ENCODE measurements at places on chromosomes 1 and 21.

- no peak for DNase-seq
These were observed 1321.2 kb downstream of the NCAM2 start for GRCh38 chr21:22319435-22319834.

GRCh38 chr1:17586172-17586964 is 46.9 kb downstream of the ARHGEF10L start:
- no peak for DNase-seq

DNA sequence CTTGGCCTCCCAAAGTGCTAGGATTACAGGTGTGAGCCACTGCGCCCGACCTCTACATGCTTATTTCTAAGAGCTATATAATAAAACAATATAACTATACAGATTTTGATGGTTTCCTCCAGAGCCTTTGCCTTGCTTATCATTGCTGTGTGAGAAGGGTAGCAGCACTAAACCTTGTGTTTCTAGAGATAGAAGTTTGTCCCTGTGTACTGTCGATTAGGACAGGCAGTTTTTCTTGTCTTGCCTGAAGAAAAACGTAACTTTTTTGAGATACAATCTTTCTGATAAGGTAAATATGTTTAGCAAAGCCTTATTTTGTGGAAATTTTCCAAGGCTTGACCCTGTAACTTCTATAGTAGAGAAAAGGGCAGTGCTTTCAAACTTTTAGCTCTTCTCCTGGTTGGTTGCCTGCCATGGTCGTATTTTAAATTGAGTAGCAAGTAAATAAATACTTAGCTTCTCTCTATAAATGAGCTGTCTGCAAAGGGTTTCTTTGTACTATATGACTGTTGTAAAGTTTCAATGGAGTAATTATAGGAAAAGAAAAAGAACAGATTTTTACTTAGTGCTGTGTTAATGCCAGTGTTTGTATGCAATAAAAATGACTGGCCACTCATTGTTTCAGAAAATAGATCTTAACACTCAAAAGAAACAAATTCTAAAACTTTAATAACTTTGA is 86.4 kb upstream of the CACYBP start:
- DNase-seq, result no peak

DNA sequence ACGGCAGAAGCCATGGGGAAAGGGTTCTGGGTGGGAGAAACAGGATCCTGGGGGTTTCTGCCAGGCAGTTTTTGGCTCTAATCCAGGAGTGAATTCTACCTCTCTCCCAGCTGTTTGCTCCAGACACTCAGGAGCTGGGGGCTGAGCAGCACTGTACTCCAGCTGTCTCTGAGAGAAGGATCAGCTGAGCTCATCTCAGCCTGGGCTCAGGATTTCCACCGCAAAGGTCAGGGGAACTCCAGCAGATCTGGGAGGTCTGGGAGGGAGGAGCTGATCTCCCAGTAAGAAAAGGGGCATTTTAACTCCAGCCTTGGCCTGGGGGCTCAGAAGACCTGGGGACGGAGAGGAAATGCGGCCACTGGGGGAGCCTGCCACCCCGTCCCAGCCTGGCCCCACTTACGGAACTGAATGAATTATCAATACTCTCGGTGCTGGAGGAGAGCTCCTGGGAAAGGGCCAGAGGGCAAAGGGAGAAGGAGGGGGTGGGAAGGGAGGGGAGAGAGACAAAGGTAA is 17.3 kb downstream of the PI4KB start:
- no peak for DNase-seq

- DNase-seq, result no peak
These were observed 264.2 kb downstream of the USP25 start for GRCh38 chr21:15993951-15994350.

- DNase-seq, result no peak
These were observed 174.7 kb upstream of the PKN2 start for GRCh38 chr1:88509379-88509778.

DNA sequence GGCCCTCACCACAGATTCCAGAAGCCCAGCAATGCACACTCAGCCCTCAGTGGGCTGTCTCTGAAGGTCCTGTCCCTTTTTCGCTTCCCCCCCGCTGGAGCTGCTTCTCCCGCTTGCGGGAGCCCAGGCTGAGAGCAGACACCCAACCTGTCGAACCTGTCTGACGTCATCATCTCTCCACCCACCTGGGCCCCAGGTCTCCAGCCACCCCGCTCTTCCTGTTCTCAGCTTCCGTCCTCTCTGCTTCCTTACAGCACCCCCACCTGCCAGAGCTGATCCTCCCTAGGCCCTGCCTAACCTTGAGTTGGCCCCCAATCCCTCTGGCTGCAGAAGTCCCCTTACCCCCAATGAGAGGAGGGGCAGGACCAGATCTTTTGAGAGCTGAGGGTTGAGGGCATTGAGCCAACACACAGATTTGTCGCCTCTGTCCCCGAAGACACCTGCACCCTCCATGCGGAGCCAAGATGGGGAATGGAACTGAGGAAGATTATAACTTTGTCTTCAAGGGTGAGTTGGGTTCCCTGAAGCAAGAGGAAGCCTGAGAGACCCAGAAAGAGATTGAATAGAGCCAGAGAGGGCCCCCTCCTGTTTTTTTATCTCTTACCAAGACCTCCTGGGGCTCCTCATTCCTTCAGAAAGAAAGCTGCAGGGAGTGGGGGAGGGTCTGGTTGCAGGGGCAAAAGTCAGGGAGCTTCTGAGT is at the start of gene RAB25:
RAB25 (plus strand) TSS at position 224 of the 700 bp plus-strand sequence; CDS start at position 465, 241 bp downstream.
- DNase-seq, result peak; percentile 78

DNA sequence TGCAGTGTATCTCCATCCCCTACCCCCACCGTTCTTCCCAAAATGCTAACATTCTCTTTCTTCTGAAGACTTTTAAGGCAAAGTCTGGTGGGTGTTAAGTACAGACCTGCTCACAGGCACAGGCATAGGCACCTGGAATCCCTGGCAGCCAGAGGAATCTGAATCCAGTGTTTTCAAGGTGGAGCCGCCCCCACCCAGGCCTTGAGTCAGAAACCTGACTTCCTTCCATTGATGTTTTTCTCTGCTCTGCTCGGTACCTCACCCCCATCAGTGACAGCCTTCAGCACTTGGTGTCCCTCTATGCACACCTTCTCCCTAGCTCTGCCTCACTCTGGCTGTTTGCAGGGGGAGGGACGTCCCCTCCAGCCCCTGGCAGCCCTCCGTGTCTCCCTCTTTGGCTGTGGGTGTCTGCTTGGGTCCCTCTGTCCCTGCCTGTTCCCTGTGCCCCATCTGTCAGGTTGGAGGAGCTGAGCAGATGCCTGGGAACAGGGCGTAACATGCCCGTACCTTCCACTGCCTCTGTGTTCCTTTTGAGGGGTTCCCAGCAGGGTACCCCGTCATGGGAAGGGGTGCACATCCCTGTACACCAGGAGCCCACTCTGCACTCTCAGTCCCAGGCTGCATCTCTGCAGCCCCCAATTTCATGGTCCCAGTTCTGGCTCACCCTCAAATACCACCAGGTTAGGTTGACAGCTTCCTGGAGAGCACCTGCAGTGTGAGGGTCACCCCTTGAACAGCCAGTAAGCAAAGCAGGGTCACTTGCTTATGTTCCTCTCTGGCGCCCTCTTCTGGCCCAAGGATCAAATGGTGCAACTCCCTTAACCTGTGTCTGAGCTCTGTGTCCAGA is 6.7 kb downstream of the NCDN start:
- peak; percentile 79 for DNase-seq

DNA sequence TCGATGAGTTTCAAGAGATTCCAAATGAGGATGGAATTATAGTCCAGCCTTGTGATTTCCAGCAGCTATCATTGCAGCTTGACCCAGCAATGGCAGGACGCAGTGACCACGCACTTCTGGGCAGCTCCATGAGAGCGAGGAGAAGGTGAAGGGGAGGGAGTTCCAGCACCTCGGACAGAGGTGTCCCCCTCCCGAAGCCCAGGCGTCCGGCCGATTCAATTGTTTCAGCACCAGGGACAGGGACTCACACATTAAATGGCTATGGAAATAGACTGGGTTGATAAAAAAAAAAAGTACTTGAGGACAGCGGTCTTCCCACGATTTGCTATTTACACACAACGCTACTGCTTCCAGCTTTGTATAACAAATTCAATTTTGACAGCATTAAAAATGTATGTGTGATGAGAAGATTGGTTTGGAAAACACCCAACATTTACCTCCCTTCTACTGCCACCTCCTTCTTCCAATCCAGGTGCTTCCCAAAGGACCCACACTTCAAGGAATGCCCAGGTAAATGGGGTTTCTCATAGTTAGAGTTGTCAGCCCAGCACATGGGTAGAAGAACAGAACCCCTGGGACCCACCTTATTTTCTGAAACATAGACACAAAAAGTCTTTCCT is 71.8 kb downstream of the DISP3 start:
- peak; percentile 75 for DNase-seq

DNA sequence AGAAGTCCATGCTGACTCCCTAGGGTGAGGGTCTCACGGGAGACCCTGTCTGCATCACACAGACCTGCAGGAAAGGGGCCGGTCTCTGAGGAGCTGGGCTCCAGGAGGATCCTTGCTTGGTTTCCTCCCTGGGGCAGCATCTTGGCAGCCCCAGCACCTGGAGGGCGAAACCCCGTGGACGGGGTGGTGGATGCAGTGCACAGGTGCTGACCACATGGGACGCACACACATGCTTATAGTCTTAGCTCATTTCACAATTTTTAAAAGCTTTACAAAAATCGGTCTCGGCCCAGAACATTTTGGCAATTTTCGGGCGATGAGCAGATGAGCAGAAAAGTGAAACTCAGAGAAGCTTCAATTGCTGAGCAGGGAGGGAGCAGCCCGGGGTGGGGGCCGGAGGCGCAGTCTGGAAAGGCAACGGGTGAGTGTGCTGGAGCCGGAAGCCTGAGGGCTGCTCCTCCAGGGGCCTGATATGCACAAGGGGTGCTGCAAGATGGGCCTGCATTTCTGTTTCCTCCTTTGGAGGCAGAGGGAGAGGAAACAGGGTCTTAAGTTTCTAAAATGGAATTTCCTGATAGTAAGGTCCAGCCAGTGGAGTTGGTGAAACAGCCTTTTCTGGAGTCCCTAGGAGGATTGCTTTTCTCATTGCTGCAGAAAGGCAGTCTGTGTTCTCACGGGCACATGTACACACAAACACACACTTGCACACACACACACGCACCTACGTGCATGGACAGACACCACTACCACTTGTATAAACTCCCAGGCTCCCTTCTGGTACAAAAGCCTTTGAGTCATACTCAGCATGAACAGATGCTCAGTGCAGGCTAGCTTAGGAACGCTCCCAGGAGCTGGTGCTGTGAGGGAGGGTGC is 60.6 kb downstream of the SCCPDH start:
- no peak for DNase-seq

GRCh38 chr1:78090472-78091133 is 44.8 kb downstream of the GIPC2 start:
- DNase-seq, result no peak

DNA sequence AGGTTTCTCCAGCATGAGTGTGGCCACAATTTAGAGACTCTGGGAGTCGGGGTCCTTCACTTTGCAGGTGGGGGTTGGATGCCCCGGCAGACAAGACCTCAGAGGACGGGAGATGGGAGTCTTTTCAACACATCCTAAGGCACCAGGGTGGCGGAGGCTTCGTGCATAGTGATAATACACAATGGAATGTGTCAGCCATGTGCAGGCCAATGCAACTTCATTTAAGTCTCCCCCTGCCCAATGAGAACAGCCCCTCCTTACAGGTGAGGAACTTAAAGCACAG is 75.9 kb upstream of the IFFO2 start:
- DNase-seq, result no peak

DNA sequence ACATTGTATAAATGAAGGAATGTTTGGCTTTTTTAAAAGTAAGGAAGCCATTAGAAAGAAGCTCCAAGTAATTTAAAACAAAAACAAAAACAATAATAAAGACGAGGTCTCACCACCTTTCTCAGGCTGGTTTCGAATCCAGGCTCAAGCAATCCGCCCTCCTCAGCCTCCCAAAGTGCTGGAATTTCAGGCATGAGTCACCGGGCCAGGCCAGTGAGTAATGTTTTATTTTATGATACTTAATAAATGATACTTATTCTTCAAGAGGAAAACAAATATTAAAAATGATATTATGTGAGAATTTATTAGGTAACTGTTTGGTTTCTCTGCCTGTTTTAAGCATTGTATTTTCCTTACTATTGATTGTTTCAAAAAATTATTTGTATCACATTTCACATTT is 201.4 kb upstream of the BRINP3 start:
- no peak for DNase-seq

- DNase-seq, result peak; percentile 68
These were observed 28.5 kb upstream of the EPS8L3 start for GRCh38 chr1:109792056-109792831.

- no peak for DNase-seq
These were observed 132.7 kb downstream of the ACTL8 start for GRCh38 chr1:17887661-17888371.

- DNase-seq, result no peak
These were observed 7.9 kb upstream of the GUCA2B start for GRCh38 chr1:42145389-42145716.

- DNase-seq, result no peak
These were observed 487.6 kb upstream of the CAMK1G start for GRCh38 chr1:209095627-209096595.

DNA sequence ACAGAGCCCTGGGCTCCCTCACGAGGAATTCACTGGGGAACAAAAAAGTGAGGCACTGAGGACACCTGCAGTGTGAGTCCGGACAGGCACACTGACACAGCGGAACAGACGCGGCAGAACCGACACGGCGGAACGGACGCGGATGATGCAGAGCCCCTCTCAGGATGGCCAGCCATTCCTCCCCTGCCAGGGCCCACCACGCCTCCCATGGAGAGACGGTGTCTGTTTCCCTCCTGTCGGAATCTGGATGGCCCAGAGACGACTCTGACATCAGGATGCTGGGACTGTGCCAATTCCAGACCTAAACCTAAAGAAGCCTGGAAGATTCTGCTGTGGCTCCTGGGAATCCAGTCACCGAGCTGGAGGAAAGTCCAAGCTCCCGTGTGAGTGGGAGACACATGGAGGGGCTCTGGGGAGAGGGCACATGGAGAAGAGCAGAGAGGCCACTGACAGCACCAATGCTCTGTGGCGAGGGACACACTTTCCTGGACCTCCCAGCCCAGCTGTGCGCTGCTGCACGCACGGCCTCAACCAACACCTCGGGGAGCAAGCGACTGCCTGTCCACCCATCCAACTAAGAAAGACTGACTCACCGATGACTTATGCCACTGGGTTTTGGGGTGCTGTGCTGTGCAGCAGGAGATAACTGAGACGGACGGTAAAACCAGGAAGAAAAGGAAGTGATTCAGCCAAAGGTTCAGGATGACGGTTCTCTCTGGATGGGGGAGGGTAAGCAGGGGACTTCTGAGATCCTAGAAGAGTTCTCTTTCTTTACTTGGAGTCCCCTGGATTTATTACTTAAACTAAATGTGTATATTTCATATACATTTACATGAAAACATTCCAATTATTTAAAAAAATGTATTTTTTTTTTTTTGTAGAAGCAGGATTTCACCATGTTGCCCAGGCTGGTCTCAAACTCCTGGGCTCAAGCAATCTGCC is 23.3 kb downstream of the ZBTB17 start:
- no peak for DNase-seq

DNA sequence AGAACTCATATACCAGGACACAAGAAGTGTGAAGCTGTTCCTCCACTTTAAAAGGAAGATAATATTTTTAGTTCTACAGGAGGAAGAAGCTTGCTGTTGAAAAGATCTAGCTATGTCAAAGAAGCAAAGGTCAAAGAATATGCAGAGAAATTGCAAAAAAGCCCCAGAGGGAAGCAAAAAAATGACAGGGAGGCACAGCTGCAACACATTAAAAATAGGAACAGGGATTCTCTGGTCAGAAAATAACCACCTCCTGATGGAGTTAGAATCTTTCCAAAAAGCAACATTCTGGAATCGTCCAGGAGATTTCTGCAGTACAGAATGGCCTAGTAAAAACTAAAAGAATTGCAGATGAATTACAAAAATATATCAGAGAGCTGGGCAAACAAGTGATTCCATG is 238.9 kb upstream of the PRMT6 start:
- no peak for DNase-seq

GRCh38 chr1:16120407-16120806 is 35.5 kb downstream of the EPHA2 start:
- DNase-seq, result no peak
